ENCODE measurements at places on chromosomes 7 and 10. TPM values are rescaled to one million over a fixed set of nuclear protein-coding genes. Genes with fewer than 3 reads are reported as not detected.

DNA sequence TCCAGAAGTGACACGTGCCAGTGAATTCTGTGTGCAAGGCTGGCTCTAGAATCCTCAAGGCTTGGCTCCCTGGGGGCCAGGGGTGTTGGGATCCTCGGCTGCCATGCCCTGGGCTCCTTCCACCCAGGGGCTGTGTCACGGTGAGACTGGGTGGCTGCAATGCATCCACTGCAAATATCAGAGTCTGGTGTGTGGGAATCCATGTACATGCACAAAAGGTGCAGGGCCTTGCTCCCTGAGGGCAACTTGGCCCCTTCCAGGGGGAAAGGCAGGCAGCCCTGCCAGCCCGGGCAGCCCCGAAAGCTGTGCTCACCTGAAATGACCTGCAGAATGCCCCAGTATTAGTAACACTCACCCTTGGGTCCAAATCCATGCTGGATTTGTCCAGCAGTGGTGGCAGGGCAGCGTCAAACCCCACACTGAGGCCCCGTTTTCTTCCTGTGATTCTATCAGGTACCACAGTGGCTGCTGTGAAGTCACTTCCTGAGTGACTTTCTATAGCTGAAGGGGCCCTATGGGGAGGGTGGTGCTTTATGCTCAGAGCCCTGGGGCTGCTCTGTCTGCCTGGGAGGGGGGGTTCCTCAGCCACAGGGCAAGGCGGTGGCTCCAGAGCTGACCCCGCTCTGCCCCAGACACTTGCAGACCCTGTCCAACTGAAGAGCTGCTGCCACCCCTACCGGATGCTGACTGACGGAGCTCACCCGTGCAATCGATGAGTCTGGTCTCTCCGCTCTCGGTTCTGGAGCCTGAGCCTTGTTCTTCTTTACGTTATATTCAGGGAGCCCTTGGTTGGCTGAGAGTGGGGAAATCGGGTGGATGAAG lies 317.7 kb downstream of the GLRX3 start:
- DNase-seq = no peak

The SPDYE6 gene
- not detected for total RNA-seq

DNA sequence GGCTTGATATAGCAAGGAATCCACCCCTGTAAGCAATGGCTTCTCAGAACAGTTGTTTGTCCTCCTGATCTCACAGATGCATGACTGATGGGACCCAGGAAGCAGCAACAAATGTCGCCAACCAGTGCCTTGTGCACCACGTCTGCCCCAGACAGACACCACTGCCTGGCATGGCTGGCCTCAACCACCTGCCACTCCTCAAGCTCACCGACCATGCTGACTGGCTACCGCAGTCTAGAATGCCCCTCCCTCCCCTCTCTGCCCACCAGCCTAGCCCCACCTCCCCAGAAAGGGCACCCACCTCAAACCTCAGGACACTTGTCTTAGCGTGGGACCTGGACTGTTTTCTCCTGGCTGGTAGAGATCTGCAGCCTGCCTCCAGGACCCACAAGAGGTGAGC lies 24.0 kb downstream of the LRRC20 start:
- no peak for DNase-seq

GRCh38 chr7:55476852-55477780 lies 95.2 kb downstream of the VOPP1 start:
- DNase-seq = no peak

DNA sequence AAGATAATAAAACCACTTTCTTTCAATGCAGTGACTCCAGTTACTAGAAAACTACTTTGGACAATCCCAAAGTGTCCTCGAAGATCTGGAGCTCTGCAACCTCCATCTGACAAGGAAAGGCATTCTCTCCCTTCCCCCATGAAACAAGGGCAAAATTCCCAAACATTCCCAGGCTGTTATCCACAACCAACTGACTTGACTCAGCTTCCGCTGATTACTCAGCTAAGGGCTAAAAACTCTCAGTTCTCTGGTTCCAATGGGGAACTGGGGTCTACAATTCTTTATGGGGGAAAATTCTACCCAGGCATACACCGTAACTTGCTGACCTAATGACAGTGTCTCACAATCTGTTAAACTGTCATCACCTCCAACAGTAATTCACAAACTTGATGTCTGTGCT lies 48.4 kb downstream of the SFMBT2 start:
- no peak for DNase-seq

GRCh38 chr7:47535035-47535703 lies 46.7 kb downstream of the TNS3 start:
- no peak for DNase-seq

The CTAGE8 gene
- not detected for total RNA-seq

DNA sequence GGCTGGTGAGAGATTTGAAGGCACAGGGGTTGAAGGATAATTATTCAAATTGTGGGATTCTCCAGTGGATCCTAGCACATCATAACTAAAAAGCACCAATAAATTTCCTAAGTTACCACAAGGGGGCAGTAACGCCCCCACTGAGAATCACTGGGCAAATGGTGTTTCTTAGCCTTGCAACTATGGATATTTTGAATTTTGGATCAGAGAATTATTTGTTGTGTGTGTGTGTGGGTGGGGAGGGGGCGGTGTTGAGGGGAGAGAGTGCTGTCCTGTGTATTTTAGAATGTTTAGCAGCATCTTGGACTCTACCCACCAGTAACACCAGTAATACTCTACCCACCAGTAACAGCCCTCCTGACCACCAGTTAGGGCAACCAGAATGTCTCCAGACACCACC lies 63.3 kb upstream of the PRKG1 start:
- peak; percentile 52 for DNase-seq

The NAPEPLD gene
- total RNA-seq = 3.0 TPM

GRCh38 chr10:71795248-71795647 lies 21.9 kb upstream of the VSIR start:
- peak; percentile 51 for DNase-seq

The SLC16A9 gene
- total RNA-seq = not detected
